Stimulated activated naive CD8-positive, alpha-beta T cell treated with anti-CD3 and anti-CD28 coated beads, Interleukin-15, amount 100 ng/mL, for 72 hours (primary cell): ENCODE measurements at places on chromosomes 2 and 18.

- no peak for DNase-seq
Observed at GRCh38 chr2:152049541-152049940, 49.3 kb downstream of the CACNB4 start.

GRCh38 chr2:56741601-56742102 is 557.9 kb downstream of the CCDC85A start:
- no peak for DNase-seq

DNA sequence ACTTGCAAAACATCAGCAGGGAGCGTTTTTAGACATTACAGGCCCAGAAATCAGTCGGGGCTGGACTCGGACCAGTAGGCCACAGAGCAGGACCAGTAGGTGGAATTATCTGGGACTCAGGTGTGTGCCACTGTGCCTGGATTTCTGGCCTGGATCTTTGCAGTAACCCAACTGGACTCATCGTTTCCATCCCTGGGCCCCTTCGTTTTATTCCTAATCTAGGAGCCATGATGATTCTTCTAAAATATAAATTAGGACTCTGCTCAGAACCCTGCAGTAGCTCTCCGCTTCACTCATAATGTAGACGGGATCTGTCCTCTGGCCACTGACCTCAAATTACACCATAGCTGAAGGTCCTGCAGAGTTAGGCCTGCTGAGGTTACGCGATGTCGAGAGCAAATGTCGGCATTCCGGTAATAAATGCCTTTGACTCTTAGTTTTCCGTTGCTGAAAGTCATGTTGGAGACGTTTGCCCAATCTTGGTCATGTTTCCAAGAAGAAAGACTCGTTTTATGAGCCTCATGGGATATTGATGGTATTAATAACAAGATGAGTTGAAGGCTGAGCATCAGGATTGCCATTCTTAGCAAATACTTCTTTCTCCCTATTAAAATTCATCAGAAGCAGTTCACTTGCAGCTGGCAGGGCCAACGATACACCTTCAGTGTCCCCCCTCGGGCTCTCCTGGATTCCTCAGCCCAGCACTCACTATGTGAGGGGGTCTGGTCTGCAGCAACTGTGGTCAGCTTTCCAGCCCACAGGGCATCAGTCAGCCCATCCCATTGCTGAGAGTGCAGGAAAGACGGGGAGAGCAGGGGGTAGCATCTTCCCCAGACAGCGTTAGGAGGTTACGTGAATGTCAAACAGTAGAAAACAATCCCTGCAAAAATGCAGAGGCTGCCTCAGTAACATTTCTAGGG is 39.9 kb upstream of the KLF11 start:
- DNase-seq, result no peak

- no peak for DNase-seq
Observed at GRCh38 chr2:224925810-224926100, 116.5 kb downstream of the DOCK10 start.

GRCh38 chr2:42109959-42110640 is 59.1 kb upstream of the EML4 start:
- no peak for DNase-seq

GRCh38 chr2:73640946-73641766 is 1.1 kb downstream of the NAT8 start:
- no peak for DNase-seq

GRCh38 chr18:555705-556457 is 24.3 kb upstream of the CETN1 start:
- no peak for DNase-seq

- no peak for DNase-seq
Observed at GRCh38 chr18:24465486-24465885, 5.0 kb downstream of the HRH4 start.

GRCh38 chr2:98564541-98565132 is 43.7 kb downstream of the COA5 start:
- no peak for DNase-seq

DNA sequence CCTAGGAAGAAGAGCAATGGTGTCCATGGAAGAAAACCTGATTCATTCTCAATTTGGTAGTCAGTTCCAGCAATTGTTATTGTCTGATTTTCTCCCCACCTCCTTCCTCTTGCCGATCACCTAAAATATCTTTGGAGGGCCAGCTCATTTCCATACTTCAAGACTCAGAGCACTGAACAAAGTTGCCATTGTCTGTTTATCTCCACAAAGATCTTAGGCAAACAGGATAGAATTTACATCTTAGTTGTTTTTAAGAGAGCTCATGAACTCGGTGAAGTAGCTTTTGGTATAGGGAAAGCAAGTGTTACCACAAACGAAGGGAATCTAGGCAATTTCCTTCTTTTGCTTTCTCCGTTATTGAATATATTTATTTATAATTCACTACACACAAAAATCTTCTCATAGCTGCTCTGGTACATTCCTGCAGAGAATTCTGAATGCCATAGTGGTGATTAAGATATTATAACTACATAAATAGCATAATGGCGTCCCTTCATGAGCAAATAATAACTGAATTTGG is 41.5 kb upstream of the CHST9 start:
- no peak for DNase-seq

GRCh38 chr2:158539176-158540005 is 82.6 kb downstream of the PKP4 start:
- DNase-seq, result no peak

- no peak for DNase-seq
Observed at GRCh38 chr18:29326214-29326613, 1149.3 kb upstream of the CDH2 start.

GRCh38 chr2:240913810-240914644 is 7.9 kb downstream of the CROCC2 start:
- peak; percentile 66 for DNase-seq

GRCh38 chr18:34659579-34660517 is 50.2 kb upstream of the DTNA start:
- no peak for DNase-seq
